ENCODE measurements at places on chromosomes 2 and 18. TPM values are rescaled to one million over a fixed set of nuclear protein-coding genes. Genes with fewer than 3 reads are reported as not detected.

Gene VIL1
- 2.7 TPM for total RNA-seq

DNA sequence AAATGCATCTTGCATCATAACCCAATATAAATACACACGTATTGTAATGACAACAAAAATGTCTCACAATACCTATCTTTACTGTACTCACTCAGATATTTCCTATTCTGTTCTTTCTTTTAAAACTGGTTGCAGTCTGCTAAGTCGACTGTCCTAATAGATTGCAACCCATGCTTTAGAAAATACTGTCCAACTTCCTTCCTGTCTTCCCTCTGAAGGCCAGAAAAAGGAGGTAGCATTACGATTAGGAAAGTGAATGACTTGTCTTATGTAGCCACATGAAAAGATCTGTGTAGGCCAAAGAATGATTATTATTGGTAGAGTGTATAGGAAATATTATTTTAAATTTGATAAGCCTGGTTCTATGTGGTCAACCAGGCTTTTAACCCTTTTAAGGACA lies 134.1 kb downstream of the FAM210A start:
- H3K4me1 ChIP-seq, result no peaks in the 10 kb centered on the region
- DNase-seq, result no peak
- no peak overlapping the region for H3K27ac ChIP-seq
- no peak overlapping the region for H3K4me3 ChIP-seq

Gene CCDC178
- total RNA-seq, result not detected

DNA sequence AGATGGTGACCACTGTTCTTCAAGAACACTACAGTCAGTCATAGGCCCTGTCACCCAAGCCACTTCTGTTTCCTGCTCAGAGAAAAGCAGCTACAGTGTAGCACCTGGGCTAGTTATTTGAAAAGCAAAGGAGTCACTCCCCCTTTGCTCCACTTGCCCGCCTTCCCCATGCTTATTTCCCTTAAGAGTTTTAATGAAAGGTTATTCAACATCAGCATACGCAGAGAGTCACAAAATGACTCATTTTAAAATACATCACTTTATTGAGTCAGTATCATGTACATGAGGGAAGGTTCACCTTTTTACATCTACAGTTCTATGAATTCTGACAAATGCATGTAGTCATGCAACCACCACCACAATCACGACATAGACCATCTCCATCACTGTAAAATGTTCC lies 71.3 kb downstream of the TNFRSF11A start:
- no peaks in the 10 kb centered on the region for H3K4me1 ChIP-seq
- DNase-seq, result no peak
- no peak overlapping the region for H3K4me3 ChIP-seq
- H3K36me3 ChIP-seq, result no peaks in the 10 kb centered on the region
- peaks cover 3% of the 10 kb centered on the region for H3K27me3 ChIP-seq

DNA sequence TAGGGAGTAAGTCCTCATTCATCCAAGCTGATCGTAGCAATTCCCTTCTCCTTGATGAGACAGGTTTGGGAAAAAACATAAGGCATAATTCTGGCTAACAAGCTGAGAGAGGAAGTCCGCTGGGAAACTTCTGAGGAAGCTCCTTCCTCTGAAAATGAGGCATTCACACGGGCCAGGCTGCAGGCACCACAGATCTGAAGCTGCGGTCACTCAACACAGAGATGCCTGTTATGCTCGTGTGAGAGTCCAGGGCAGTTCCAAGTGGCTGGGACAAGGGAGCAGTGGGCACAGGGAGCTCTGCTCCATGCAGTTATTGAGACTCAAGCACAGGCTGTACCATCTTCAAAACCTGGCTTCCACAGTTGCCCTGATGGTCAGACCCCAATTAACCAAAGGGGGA lies 200.9 kb upstream of the ID2 start:
- H3K36me3 ChIP-seq, result no peaks in the 10 kb centered on the region
- no peak overlapping the region for H3K27ac ChIP-seq
- H3K4me1 ChIP-seq, result no peaks in the 10 kb centered on the region
- peaks cover 25% of the 10 kb centered on the region for H3K27me3 ChIP-seq
